Vagina (tissue), 2 donors: ENCODE measurements at places on chromosomes 4 and X. TPM values are rescaled to one million over a fixed set of nuclear protein-coding genes. Genes with fewer than 3 reads are reported as not detected.
A peak's percentile ranks its signal among the peaks of the same experiment; 100 is the strongest.

The PNMA6F gene
- not detected for total RNA-seq

The GAR1 gene
- 6.4 TPM for total RNA-seq

The GABRA4 gene
- total RNA-seq = 0.25 TPM

The FNIP2 gene
- total RNA-seq = 25.3 TPM

The OCRL gene
- total RNA-seq = 14.5 TPM

The LRRC66 gene
- 1.2 TPM for total RNA-seq

The MAGEB1 gene
- not detected for total RNA-seq

The TLR7 gene
- not detected for total RNA-seq

DNA sequence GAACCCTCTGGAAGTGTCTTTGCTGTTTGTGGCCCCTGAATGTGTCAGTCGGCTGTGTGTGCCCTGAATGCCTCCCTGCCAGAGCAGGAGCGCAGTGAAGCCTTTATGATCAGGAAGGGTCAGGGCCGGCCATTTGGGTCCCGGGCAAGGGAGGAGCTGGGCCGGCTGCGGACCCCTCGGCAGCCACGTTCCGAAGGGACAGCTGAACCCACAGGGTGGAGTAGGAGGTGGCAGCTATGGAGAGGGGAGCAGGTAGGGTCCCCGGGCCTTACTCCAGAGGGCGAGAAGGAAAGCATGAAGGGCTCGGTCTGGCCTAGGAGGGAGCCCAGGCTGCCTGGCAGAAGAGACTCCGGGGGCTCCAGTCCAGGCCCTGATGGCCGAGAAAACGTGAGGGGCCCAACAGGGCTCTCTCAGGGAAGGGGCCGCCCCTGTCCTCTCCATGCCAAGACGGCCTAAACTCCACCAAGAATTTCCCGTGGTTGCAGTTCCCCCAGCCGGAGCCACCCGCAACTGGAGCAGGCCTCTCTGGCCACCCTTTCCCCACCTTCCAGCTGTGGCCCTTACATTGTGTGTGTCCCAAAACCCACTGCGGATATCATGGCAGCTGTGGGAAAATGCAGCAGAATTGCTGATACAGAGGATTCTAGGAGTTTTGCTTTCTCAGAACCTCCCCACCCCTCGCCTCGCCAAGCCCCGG is 182.2 kb upstream of the STK26 start:
- H3K27ac ChIP-seq = no peak overlapping the region
- no peak overlapping the region for H3K4me3 ChIP-seq
- H3K4me1 ChIP-seq = no peaks in the 10 kb centered on the region
- no peaks in the 10 kb centered on the region for H3K27me3 ChIP-seq
- H3K36me3 ChIP-seq = no peaks in the 10 kb centered on the region

DNA sequence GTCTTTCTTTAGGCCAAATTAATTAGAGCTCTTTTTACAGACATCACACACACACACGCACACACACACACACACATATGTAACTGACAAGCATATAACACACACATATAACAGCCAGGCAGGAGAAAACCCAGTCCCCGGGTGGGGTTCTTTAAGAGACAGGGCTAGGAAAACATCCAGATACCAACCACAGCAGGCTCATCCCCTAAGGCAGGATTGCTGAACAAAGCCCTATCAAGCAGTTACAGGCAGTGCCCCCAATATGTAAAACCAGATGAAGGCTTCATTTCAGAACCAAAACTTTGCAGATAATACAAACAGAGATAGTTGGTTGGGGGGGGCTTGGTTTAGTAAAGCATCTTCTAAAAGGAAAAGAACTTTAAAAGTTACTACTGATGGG is 18.0 kb upstream of the FAM47E start:
- peaks cover 18% of the 10 kb centered on the region for H3K4me1 ChIP-seq
- no peaks in the 10 kb centered on the region for H3K27me3 ChIP-seq
- no peaks in the 10 kb centered on the region for H3K36me3 ChIP-seq
- H3K27ac ChIP-seq = peak overlapping the region; percentile 50

- no peaks in the 10 kb centered on the region for H3K27me3 ChIP-seq
- no peak overlapping the region for H3K27ac ChIP-seq
These were observed 50.6 kb downstream of the VGLL1 start for GRCh38 chrX:136582624-136583023.

DNA sequence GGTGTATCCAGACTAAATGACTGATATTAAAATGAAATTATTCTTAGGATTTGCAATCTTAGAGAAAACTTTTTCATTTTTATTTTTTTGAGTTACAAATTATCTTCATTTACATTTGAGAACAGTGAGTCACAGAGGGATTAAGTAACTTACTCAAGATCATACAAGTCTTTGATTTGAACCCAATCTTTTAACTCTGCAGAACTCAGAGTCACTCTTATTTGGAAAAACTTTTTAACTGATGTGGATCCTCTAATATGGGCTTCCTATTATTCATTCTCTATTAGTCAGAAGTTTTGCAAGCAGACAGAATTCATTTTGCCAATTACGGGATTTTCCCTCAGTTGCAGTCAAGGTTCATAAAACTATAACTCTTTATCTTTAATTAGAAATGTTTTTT is 20.1 kb downstream of the HPRT1 start:
- no peak overlapping the region for H3K27ac ChIP-seq
- no peaks in the 10 kb centered on the region for H3K27me3 ChIP-seq
- no peak for DNase-seq

GRCh38 chr4:127449449-127449848 is 183.3 kb upstream of the INTU start:
- peaks cover 4% of the 10 kb centered on the region for H3K4me1 ChIP-seq
- H3K36me3 ChIP-seq = no peaks in the 10 kb centered on the region
- H3K27ac ChIP-seq = no peak overlapping the region

DNA sequence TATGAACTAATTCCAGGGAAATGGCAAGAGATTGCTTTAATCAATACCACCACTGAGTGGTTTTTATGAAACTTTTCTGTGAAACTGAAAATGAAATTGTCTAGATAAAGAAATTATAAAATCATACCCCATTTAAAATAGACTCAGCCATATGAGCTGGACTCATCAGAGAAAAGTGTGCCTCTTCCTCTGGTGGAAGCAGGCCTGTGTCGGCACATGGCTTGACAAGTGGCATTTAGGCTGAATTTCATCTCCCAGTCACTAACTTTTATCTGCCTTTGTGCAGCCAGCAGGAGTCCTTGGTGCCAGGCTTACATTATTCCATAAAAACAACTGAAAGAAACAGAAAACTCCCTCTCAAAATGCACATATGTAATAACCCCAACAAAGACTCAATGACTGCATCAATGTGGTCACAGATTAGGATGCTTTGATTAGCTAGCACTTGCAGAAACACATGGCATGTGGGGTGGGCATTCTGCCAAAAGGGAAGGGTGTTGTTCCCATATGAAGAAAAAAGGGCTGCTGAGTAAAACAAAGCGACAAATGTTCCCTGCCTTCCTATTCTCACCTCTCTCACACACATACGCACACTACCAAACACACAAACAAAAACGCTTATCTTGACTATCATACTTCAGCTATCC is 232.3 kb downstream of the PABPC4L start:
- H3K36me3 ChIP-seq = no peaks in the 10 kb centered on the region
- H3K27me3 ChIP-seq = no peaks in the 10 kb centered on the region
- no peak overlapping the region for H3K4me3 ChIP-seq
- no peaks in the 10 kb centered on the region for H3K4me1 ChIP-seq
- no peak for DNase-seq
- H3K27ac ChIP-seq = no peak overlapping the region

DNA sequence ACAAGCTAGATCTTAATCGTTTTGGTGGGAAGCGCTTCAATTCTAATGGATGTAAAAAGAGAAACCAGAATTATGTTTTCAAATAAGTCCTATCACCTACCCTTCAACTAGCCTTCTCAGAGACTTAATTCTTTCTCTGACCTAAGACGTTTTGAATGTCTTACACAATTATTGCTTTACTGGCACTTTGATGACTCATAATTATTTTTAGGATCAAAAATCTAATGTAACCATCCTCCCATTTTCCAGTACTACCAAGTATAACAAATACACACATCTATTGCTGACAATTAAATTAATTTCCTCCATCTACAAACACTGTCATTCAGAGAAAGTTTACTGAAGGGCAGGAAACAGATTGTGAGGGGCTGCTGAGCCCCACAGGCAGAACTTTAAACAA is 108.6 kb downstream of the PPP3CA start:
- no peak overlapping the region for H3K27ac ChIP-seq
- H3K4me3 ChIP-seq = no peak overlapping the region
- no peak for DNase-seq
- no peaks in the 10 kb centered on the region for H3K27me3 ChIP-seq
- H3K36me3 ChIP-seq = no peaks in the 10 kb centered on the region

GRCh38 chr4:26235500-26235899 is 85.3 kb upstream of the RBPJ start:
- H3K4me3 ChIP-seq = no peak overlapping the region
- DNase-seq = no peak
- H3K4me1 ChIP-seq = peaks cover 6% of the 10 kb centered on the region
- H3K36me3 ChIP-seq = no peaks in the 10 kb centered on the region

DNA sequence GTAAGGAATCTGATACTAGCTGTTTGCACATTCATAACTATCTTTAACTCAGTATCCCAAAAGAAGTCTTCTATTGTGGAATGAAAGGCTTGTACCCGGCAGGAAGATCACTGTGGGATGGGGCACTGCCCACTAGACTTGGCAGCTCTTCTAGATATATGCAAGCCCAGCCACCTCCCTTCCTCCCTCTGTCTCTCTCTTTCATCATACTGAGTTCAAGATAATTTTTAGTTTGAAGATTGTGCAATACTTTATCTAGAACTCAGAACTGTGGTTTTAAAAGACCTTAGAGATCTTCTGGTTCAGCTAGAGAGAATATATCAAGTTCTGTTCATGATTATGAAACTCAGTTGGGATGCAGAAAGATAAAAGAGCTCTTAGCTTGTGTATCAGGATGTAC is 22.5 kb upstream of the GPR34 start:
- no peak overlapping the region for H3K27ac ChIP-seq
- H3K4me1 ChIP-seq = peaks cover 11% of the 10 kb centered on the region
- no peak overlapping the region for H3K4me3 ChIP-seq
- no peak for DNase-seq

DNA sequence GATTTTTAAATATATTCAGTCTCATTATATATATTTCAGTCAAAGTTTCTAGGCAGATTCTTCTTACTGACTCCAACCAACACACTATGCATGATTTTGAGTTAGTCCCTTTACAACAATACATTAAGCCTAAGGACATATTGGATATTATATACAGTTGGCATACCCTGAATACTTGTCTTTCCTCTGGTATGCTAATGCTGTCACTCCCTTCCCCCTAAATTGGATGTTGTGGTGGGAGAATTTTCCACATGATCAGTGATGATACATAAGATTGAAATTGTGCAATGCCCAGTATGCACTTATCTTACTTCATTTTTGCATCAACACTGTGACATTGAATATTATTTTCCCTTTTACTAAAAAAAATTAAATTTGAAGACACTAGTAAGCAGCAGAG is 935.2 kb downstream of the PCDH7 start:
- no peaks in the 10 kb centered on the region for H3K36me3 ChIP-seq
- no peak overlapping the region for H3K27ac ChIP-seq
- no peaks in the 10 kb centered on the region for H3K4me1 ChIP-seq
- H3K4me3 ChIP-seq = no peak overlapping the region

- no peak overlapping the region for H3K4me3 ChIP-seq
- no peak overlapping the region for H3K27ac ChIP-seq
- H3K27me3 ChIP-seq = no peaks in the 10 kb centered on the region
- H3K36me3 ChIP-seq = no peaks in the 10 kb centered on the region
- peaks cover 19% of the 10 kb centered on the region for H3K4me1 ChIP-seq
- DNase-seq = no peak
These were observed 80.2 kb downstream of the HTRA3 start for GRCh38 chr4:8349664-8350236.

GRCh38 chr4:75172551-75172950 is 239.6 kb downstream of the PARM1 start:
- H3K4me1 ChIP-seq = no peaks in the 10 kb centered on the region
- no peak overlapping the region for H3K4me3 ChIP-seq
- no peak for DNase-seq
- no peak overlapping the region for H3K27ac ChIP-seq
- H3K36me3 ChIP-seq = no peaks in the 10 kb centered on the region

DNA sequence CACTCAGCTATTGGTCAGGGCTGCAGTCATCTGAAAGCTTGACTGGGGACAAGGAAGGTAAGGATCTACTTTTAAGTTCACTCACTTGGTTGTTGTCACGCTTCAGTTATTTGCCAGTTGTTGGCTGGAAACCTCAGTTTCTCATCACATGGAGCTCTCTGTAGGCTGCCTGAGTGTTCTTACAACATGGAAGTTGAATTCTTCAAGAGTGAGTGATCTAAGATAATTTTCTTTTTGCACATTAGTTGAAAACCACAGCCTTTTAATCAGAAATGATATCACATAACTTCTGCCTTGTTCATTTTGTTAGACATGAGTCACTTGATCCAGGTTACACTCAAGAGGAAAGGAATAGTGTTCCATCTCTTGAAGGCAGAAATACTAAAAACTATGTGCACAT is 552.7 kb downstream of the RAPGEF2 start:
- DNase-seq = no peak
- no peak overlapping the region for H3K4me3 ChIP-seq
- no peaks in the 10 kb centered on the region for H3K4me1 ChIP-seq
- no peaks in the 10 kb centered on the region for H3K27me3 ChIP-seq
- H3K36me3 ChIP-seq = no peaks in the 10 kb centered on the region

GRCh38 chr4:2047031-2047660 is 12.0 kb upstream of the NAT8L start:
- H3K4me1 ChIP-seq = peaks cover 4% of the 10 kb centered on the region
- no peak for DNase-seq
- no peaks in the 10 kb centered on the region for H3K36me3 ChIP-seq
- H3K27me3 ChIP-seq = no peaks in the 10 kb centered on the region

DNA sequence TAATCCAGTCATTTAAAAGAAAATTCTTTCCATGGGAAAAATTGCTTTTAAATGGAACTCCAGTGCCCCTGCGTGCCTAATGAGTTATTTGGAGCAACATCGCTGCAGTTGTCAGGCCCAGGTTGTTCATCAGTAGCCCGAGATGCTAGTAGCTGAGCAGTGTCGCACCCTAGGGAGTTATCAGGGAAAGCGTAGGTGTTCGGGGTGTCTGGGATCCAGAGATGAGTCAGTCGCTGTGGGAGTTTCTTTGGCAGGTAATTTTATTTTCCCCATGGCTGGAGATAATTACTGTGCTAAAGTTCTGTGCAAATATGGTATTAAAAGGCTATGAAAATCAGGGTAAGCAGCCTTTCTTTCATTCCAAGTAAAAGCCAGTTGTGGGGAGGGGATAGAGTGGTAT is 49.4 kb downstream of the ANXA3 start:
- no peaks in the 10 kb centered on the region for H3K4me1 ChIP-seq
- no peak overlapping the region for H3K4me3 ChIP-seq
- no peaks in the 10 kb centered on the region for H3K27me3 ChIP-seq
- no peak for DNase-seq

DNA sequence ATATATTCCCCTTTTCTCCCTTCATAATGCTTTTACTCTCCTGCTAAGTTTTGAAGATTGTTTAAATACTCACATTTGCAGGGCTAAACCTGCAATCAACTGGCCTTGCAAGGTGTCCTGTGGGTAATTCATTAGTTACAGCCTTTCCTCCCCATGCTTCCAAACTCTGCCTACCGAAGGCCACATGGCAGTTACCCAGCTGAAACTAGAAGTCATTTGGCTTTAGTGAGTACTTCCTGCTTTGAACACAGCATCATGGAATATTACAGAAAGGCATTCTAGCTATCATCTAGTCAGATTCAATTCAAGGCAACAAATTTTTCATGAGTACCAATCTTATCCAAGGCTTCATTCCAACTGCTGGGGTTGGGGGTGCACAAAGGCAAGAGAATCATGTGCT is 55.6 kb downstream of the SRPX start:
- H3K4me1 ChIP-seq = no peaks in the 10 kb centered on the region
- no peaks in the 10 kb centered on the region for H3K27me3 ChIP-seq
- no peak overlapping the region for H3K27ac ChIP-seq
- DNase-seq = no peak
- H3K36me3 ChIP-seq = no peaks in the 10 kb centered on the region
